CD4-positive, alpha-beta T cell (primary cell): ENCODE measurements at places on chromosomes 1 and 21. TPM values are rescaled to one million over a fixed set of nuclear protein-coding genes. Genes with fewer than 3 reads are reported as not detected.

- H3K27ac ChIP-seq = no peak overlapping the region
- DNase-seq = no peak
- H3K36me3 ChIP-seq = no peaks in the 10 kb centered on the region
Observed at GRCh38 chr1:158169105-158169504, 11.6 kb upstream of the CD1D start.

- no peak overlapping the region for H3K27ac ChIP-seq
- H3K36me3 ChIP-seq = no peaks in the 10 kb centered on the region
- no peaks in the 10 kb centered on the region for H3K4me1 ChIP-seq
Observed at GRCh38 chr1:118075116-118075515, 109.9 kb downstream of the SPAG17 start.

DNA sequence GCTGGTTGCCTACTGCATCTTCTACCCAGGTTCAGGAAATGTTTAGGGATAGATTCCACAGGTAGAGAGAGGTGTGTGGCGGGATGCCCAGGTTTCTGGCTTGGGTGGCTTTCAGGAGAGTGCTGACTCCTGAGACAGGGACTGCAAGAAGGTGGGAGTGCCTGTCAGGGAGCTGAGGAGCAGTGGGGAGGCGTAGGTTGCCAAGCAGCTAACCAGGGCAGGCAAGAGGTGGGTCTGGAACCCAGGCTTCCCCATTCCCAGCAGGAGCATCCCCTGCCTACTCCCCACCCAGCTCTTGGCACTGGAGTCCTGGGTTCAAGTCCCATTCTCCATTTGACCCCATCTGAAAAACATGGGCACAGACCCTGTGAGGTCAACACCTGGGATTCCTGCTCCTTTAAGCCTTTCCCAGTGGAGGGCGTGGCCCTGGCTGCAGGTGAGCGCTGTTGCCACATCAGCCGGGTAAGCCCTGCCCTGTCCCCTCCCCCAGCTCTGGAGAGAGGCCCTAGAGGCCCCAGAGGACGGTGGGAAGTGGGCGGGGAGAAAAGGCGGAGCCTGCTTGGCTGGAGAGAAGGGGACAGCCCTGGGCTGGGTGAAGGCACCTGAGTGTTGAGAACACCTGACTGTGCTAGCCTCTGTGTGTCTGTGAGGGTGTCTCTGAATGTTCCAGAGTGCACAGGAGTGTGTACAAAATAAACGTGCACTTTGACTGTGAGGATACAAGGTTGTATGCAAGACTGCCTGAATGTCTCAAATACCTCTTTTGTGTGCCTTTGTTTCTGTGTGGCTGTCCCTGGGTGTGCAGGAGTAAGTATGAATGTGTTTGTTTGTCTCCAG, 14.0 kb upstream of the SYNC start:
- peaks cover 17% of the 10 kb centered on the region for H3K4me1 ChIP-seq
- H3K27me3 ChIP-seq = no peaks in the 10 kb centered on the region
- no peak overlapping the region for H3K4me3 ChIP-seq
- no peaks in the 10 kb centered on the region for H3K36me3 ChIP-seq
- peak; percentile 22 for DNase-seq

The LCE2A gene
- not detected for total RNA-seq

The DIRAS3 gene
- total RNA-seq = not detected

DNA sequence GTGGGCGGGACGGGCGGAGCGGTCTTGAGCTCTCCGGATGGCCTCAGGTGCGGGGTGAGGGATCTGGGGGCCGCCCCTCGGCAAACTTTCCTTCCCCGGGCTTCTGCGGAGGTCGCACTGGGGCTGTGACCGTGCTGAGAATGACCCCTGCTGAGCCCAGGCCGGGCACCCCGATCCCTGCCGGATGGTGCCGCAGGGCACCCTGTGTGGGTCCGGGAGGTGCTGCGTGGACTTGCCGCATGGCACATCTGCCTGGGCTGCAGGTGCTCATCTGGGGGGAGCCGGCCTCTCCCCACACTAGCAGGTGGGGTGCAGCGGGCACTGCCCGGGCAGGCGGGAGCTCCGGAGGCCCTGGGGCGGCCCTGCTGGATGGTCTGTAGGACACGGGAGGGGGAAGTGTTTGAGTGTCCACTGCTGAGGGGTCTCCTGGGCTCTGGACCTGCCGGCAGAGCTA, 31.8 kb upstream of the PEX10 start:
- peaks cover 28% of the 10 kb centered on the region for H3K27me3 ChIP-seq
- H3K27ac ChIP-seq = no peak overlapping the region
- H3K4me1 ChIP-seq = peaks cover 11% of the 10 kb centered on the region
- no peak overlapping the region for H3K4me3 ChIP-seq
- no peak for DNase-seq

GRCh38 chr1:151871284-151872030, 17.9 kb upstream of the THEM5 start:
- no peaks in the 10 kb centered on the region for H3K27me3 ChIP-seq
- peaks cover 25% of the 10 kb centered on the region for H3K36me3 ChIP-seq
- no peak overlapping the region for H3K4me3 ChIP-seq
- no peak for DNase-seq
- no peaks in the 10 kb centered on the region for H3K4me1 ChIP-seq

GRCh38 chr1:223802032-223802431, 43.7 kb downstream of the TP53BP2 start:
- no peaks in the 10 kb centered on the region for H3K27me3 ChIP-seq
- peaks cover 89% of the 10 kb centered on the region for H3K36me3 ChIP-seq
- no peak for DNase-seq
- no peaks in the 10 kb centered on the region for H3K4me1 ChIP-seq
- H3K4me3 ChIP-seq = no peak overlapping the region

DNA sequence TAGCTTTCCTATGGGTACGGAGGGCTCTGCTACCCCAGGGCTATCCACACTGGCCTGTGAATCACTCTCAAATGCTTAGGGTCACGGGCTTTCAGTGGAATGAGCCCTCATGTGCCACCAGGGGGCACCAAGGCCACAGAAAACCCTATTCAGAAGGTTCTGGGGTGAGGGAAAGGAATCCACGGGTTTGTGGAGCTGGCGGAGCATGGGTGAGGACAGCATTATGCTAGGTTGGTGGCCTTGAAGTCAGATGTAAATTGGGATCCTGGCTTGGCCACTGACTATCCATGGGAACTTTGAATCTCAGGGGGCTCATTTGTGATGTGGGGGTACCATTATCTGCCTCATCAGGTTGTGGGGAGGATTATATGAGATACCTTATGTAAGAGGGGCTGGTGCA, 5.1 kb upstream of the LAMTOR5 start:
- H3K27ac ChIP-seq = no peak overlapping the region
- peak; percentile 50 for DNase-seq
- no peaks in the 10 kb centered on the region for H3K27me3 ChIP-seq
- no peaks in the 10 kb centered on the region for H3K36me3 ChIP-seq
- H3K4me1 ChIP-seq = peaks cover 15% of the 10 kb centered on the region

GRCh38 chr1:25810341-25811299, 9.1 kb upstream of the MTFR1L start:
- peaks cover 13% of the 10 kb centered on the region for H3K4me1 ChIP-seq
- peaks cover 33% of the 10 kb centered on the region for H3K36me3 ChIP-seq
- peak; percentile 81 for DNase-seq
- no peak overlapping the region for H3K27ac ChIP-seq
- H3K27me3 ChIP-seq = no peaks in the 10 kb centered on the region

The AKR7A3 gene
- 0.84 TPM for total RNA-seq

- H3K27ac ChIP-seq = peak overlapping the region; percentile 88
- H3K4me1 ChIP-seq = peaks cover 47% of the 10 kb centered on the region
- H3K36me3 ChIP-seq = peaks cover 7% of the 10 kb centered on the region
- H3K27me3 ChIP-seq = no peaks in the 10 kb centered on the region
- DNase-seq = no peak
Observed at GRCh38 chr1:155134880-155135414, 705 bp upstream of the SLC50A1 start.

The APOBEC4 gene
- not detected for total RNA-seq

- H3K4me3 ChIP-seq = no peak overlapping the region
- no peaks in the 10 kb centered on the region for H3K27me3 ChIP-seq
- no peak overlapping the region for H3K27ac ChIP-seq
- no peaks in the 10 kb centered on the region for H3K4me1 ChIP-seq
- no peaks in the 10 kb centered on the region for H3K36me3 ChIP-seq
Observed at GRCh38 chr1:87972811-87973210, 644.1 kb downstream of the LMO4 start.

The NTMT2 gene
- not detected for total RNA-seq

The CYP4A11 gene
- total RNA-seq = not detected

DNA sequence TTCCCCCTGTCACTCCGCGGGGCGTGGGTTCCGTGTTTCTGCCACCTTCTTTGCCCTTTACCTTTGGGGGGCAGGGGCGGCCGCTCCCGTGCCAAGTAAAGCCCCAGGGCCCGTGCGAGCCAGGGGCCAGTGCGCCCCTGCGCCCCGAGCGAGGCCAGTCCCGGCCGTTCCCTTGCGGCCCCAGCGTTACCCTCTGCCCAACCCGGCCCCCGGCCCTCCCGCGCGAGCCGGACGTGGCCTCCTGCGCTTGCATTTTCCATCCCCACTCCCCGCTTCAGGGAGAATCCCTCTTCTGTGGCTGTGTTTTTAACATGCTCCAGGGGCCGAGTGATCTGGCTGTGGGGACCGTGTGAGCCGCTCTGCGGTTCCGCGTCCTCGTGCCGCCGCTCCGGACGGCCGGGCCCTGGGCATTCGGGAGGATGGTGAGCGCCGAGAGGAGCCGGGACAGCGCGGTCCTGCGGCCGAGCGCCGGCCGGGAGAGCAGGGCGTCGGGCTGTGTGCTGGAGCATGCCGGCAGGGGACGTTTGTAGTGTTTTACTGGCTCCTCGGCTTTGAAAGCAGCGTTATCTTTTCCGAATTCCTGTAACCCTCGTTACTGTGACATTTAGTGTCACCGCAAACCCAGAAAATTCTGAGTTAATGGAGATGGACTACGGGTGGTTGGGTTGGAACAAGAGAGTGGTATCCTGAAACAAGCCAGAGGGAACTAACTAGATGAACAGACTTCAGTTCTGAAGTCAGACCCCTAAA, 1.0 kb downstream of the GALNT2 start:
- H3K27me3 ChIP-seq = no peaks in the 10 kb centered on the region
- H3K4me1 ChIP-seq = peaks cover 19% of the 10 kb centered on the region
- no peak overlapping the region for H3K27ac ChIP-seq
- H3K36me3 ChIP-seq = no peaks in the 10 kb centered on the region
- H3K4me3 ChIP-seq = peak overlapping the region; percentile 85
- DNase-seq = peak; percentile 42

The PLXNA2 gene
- total RNA-seq = 0.77 TPM

GRCh38 chr1:208151728-208152598, 92.2 kb downstream of the PLXNA2 start:
- H3K4me1 ChIP-seq = no peaks in the 10 kb centered on the region
- no peaks in the 10 kb centered on the region for H3K27me3 ChIP-seq
- no peak for DNase-seq
- H3K4me3 ChIP-seq = no peak overlapping the region

The PLA2G2C gene
- total RNA-seq = not detected

The SERPINC1 gene
- not detected for total RNA-seq

The LIN28A gene
- total RNA-seq = not detected

DNA sequence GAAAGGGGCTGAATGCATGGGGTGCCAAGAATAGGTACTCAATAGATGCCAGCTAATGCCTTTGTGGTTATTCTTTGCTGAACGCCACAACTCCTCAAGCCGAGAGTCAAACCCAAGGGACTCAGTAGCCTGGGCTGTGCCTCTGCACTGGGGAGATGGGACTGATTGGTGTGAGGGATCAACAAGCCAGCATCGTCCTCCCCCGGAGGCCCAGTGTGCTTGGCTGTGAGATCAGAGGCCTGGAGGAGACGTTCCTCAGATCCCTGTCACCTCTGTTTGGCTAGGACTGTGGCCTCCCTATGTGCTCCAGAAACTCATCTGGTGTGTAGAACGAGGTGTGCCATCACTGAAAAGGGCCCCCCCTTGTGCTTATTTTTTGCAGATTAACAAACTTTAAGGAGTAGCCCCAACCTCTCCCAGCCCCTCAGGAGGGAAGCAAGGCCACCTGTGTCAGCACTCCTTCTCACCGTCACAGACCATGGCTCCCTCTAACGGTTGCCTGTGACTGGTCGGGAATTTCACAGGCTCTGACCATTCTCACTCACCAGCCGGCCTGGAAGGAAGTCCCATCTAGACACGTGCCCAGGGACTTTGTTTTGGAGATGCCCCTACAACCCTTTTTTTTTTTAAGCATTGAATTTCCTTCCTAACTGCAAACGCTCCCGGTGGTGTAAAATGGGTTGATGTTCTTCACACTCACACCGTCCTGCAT, 194.0 kb upstream of the VAMP3 start:
- DNase-seq = no peak
- no peaks in the 10 kb centered on the region for H3K4me1 ChIP-seq
- no peak overlapping the region for H3K27ac ChIP-seq
- no peaks in the 10 kb centered on the region for H3K36me3 ChIP-seq

The PDZK1IP1 gene
- total RNA-seq = not detected

DNA sequence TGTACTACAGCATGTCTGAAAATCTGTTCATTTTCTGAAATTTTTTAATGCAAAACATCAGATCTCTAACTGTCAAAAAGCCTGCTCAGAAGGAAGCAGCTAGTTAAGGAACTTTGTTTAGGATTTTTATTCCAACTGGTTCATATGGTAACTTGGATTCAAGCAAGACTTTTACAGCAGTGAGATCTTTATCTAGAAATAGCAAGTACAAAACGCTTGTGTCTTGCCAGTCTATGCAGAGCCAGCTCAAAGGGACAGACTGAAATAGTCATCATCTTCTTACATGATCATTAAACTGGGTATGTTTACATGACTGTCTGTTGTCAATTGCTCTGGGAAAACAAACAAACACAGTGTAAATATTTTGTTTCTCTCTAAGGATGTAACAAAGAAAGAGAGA, 37.6 kb downstream of the DDAH1 start:
- no peaks in the 10 kb centered on the region for H3K4me1 ChIP-seq
- peaks cover 2% of the 10 kb centered on the region for H3K27me3 ChIP-seq
- no peak overlapping the region for H3K27ac ChIP-seq
- H3K4me3 ChIP-seq = no peak overlapping the region

DNA sequence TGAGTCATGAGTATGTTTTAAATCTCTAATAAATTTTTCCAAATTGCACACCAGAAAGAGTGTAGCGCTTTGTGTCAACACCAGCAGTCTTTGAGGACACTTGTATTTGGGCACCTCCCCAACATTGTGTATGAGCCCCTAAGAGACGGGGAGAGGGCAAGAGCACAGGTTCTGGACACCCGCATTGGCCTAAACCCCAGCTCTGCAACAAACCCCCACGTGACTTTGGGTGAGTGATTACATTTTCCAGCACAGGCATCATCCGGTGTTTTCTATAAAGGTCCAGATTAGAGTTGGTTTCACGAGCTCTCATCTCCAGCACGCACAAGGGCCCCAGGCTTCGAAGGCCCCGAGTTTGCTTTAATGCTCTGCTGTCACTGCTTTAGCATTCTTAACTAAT, 66.3 kb upstream of the SLC45A1 start:
- H3K27me3 ChIP-seq = no peaks in the 10 kb centered on the region
- no peak overlapping the region for H3K27ac ChIP-seq
- no peak overlapping the region for H3K4me3 ChIP-seq
- no peaks in the 10 kb centered on the region for H3K36me3 ChIP-seq
- H3K4me1 ChIP-seq = peaks cover 3% of the 10 kb centered on the region

GRCh38 chr1:185373813-185374529, 56.9 kb upstream of the IVNS1ABP start:
- H3K4me3 ChIP-seq = no peak overlapping the region
- H3K27me3 ChIP-seq = no peaks in the 10 kb centered on the region
- H3K4me1 ChIP-seq = peaks cover 5% of the 10 kb centered on the region
- H3K36me3 ChIP-seq = no peaks in the 10 kb centered on the region

The TMEM125 gene
- not detected for total RNA-seq

GRCh38 chr1:232108598-232108997, 482.0 kb downstream of the DISC1 start:
- no peak for DNase-seq
- H3K4me3 ChIP-seq = no peak overlapping the region
- H3K27me3 ChIP-seq = no peaks in the 10 kb centered on the region
- no peak overlapping the region for H3K27ac ChIP-seq

The OVAAL gene
- total RNA-seq = not detected
